ENCODE measurements at places on chromosomes 1 and 21. TPM values are rescaled to one million over a fixed set of nuclear protein-coding genes. Genes with fewer than 3 reads are reported as not detected.

VTCN1 gene
- not detected for total RNA-seq

PARS2 gene
- 4.4 TPM for total RNA-seq

ADCY10 gene
- 0.19 TPM for total RNA-seq

CAPZA1 gene
- 228 TPM for total RNA-seq

SLC44A5 gene
- 0.38 TPM for total RNA-seq

CCDC185 gene
- total RNA-seq: not detected

CD5L gene
- not detected for total RNA-seq

GJA5 gene
- 3.7 TPM for total RNA-seq

USP24 gene
- total RNA-seq: 34.7 TPM

HPCA gene
- not detected for total RNA-seq

PALMD gene
- 31.9 TPM for total RNA-seq

LHX8 gene
- total RNA-seq: not detected

ST6GALNAC3 gene
- 0.85 TPM for total RNA-seq

NR1I3 gene
- total RNA-seq: not detected

VHLL gene
- total RNA-seq: not detected

AGBL4 gene
- total RNA-seq: not detected

OPTC gene
- not detected for total RNA-seq

AADACL3 gene
- not detected for total RNA-seq

AMY2A gene
- not detected for total RNA-seq

FAM167B gene
- total RNA-seq: 0.38 TPM

ZNF683 gene
- total RNA-seq: not detected

GNG12 gene
- total RNA-seq: 234 TPM

All from regular cardiac myocyte (primary cell).